Left ventricle myocardium inferior (tissue), 1 donor: ENCODE measurements at places on chromosomes 2 and 18. TPM values are rescaled to one million over a fixed set of nuclear protein-coding genes. Genes with fewer than 3 reads are reported as not detected.
A peak's percentile ranks its signal among the peaks of the same experiment; 100 is the strongest.

The CELF4 gene
- 0.60 TPM for total RNA-seq

The ST8SIA3 gene
- total RNA-seq = not detected

The DSG4 gene
- total RNA-seq = not detected

The LYPD6B gene
- total RNA-seq = not detected

DNA sequence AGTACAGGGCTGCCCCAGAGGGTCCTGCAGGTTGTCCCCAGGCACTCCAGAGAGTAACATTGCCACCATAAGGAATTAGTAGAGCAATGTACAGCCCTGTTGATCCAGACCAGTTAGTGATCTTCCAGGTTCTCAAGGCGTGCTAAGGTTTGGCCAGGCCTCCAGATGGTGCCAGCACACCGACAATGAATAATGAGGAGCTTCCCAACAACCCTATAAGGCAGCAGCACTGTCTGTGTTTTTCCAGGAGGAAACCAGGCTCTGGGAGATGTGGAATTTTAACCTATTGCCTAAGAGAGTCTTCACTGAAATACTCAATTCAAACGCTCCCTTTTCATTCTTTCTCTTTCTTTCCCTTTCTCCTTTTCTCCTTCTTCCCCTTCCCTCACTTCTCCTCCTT lies 122.1 kb downstream of the MGAT5 start:
- peaks cover 97% of the 10 kb centered on the region for H3K4me1 ChIP-seq
- DNase-seq = no peak
- peak overlapping the region; percentile 57 for H3K27ac ChIP-seq
- no peak overlapping the region for H3K4me3 ChIP-seq
- H3K36me3 ChIP-seq = no peaks in the 10 kb centered on the region

- no peaks in the 10 kb centered on the region for H3K27me3 ChIP-seq
- DNase-seq = no peak
- no peak overlapping the region for H3K27ac ChIP-seq
Measured at GRCh38 chr18:25985707-25986394, 104.6 kb downstream of the SS18 start.

GRCh38 chr2:12286347-12286746 lies 430.4 kb upstream of the TRIB2 start:
- H3K4me1 ChIP-seq = peaks cover 11% of the 10 kb centered on the region
- no peaks in the 10 kb centered on the region for H3K27me3 ChIP-seq
- DNase-seq = no peak
- no peak overlapping the region for H3K27ac ChIP-seq

GRCh38 chr18:79169958-79170555 lies 100.9 kb downstream of the ATP9B start:
- no peak overlapping the region for H3K4me3 ChIP-seq
- H3K27me3 ChIP-seq = no peaks in the 10 kb centered on the region
- peaks cover 20% of the 10 kb centered on the region for H3K36me3 ChIP-seq
- H3K4me1 ChIP-seq = peaks cover 23% of the 10 kb centered on the region

DNA sequence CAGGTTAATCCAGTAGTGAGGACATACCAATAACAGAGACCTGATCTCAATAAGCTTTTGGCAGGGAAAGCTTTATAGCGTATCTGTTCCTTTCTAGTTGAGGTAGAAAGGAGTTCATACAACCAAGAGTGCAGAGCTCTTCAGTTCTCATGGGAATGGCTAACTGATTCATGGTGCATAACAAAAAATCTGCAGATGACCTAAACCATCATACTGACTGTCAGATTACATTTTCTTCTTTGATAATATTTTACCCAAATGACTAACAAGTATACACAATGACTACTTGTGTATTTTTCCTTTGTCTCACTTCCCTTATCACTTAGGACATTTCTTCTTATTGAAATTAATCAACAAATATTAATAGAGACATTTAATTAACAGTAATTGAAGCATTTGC lies 140.0 kb upstream of the SERTAD2 start:
- no peak overlapping the region for H3K4me3 ChIP-seq
- DNase-seq = no peak
- no peak overlapping the region for H3K27ac ChIP-seq

DNA sequence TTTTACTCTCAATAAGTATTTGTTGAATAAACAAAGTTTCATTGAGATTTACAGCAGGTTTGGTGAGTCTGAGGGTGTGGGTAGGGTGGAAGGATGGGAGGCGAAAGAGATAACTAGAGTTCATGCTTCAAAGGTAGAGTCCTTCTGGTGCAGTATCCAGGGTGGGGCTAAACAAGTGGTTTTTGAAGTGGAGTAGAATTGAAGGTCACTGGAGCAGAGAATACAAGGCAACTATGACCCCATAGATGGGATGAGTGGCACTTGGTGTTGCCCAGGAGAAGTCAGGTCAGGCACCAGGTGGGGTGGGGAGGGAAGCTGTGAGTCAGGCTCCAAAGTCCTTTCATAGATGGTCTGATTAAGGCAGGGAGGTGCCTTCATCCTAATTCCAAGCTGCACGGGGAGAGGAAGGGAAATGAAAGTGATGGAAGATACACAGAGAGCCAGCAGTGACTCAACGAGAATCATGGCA lies 6.6 kb upstream of the CAB39 start:
- no peak overlapping the region for H3K27ac ChIP-seq
- H3K36me3 ChIP-seq = no peaks in the 10 kb centered on the region
- H3K4me1 ChIP-seq = no peaks in the 10 kb centered on the region

DNA sequence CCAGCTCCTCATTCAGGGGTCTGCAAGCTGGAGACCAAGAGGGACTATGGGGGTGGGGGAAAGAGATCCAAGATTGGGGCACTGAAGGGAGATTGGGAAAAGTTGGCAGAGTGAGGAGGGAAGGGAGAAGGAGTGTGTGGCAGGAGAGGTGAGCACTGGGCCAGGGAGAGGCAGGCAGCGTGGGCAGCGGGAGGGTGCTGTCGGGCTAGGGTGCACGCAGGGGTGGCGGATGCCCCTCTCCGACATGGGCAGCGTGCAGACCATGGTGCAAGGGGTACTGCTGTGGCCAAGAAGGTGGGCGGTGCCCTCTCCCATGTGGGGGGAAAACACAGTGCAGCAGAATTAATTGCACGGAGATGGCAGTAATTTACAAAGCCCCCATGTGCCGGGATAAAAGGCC lies 74.1 kb downstream of the CELF4 start:
- H3K27ac ChIP-seq = no peak overlapping the region
- no peaks in the 10 kb centered on the region for H3K4me1 ChIP-seq
- no peaks in the 10 kb centered on the region for H3K36me3 ChIP-seq

DNA sequence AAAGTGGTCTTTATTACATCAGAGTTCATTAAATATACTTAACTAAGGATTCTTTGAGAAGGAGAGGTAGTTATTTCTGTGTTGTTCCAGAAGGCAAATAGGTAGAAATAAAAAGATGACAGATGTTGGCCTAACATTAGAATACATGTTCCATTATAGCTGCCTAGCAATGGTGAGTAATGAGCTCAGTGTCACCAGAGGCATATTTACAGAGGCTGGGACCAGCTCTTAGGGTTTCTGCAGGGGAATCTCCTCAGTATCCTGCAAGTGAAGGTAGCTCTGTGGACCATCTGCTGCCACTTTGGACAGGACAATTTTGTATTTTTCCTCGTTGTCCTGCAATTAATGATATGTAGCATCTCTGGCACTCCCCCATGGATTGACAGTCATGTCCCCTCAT lies 416.0 kb downstream of the THSD7B start:
- no peak overlapping the region for H3K27ac ChIP-seq
- no peaks in the 10 kb centered on the region for H3K36me3 ChIP-seq
- H3K27me3 ChIP-seq = no peaks in the 10 kb centered on the region
- H3K4me3 ChIP-seq = no peak overlapping the region
- DNase-seq = no peak

DNA sequence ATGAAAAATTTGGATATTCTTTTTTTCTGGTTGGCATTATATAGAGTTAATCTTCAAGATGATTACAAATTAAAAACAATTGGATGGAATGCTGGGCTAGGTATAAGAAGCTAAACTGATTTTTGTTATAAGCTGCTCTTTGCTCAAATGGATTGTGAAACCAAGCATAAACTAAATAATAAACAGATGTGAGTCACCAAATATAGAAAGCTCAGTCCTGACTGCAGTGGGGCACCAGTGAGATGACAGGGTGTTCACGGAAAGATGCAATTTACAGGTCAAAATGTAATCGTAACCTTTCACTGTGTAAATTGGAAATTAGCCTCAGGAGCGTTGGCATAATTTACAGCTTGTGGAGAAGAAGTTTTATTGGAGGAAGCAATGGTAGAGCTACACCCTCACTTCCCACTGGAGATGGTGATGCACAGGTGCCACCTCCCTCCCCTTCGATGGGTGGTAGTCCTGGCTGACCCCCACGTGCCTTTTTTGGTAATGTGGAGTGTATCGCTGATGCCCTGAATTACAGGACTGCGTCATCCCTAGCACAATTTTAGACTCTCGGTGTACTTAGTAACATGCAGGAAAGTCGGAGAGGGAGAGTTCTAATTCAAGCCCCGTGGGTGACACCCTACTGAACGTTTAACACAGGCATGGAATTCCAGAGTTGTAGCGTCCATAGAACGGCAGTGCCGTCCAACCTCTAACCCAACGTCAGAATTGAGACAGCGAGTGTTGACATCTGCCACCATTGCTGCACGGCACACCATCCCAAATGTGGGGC lies 73.9 kb upstream of the NFATC1 start:
- H3K27me3 ChIP-seq = no peaks in the 10 kb centered on the region
- H3K4me3 ChIP-seq = no peak overlapping the region
- H3K4me1 ChIP-seq = no peaks in the 10 kb centered on the region
- H3K27ac ChIP-seq = no peak overlapping the region
- DNase-seq = no peak

GRCh38 chr2:151682459-151683003 lies 51.7 kb downstream of the NEB start:
- H3K27ac ChIP-seq = no peak overlapping the region
- H3K4me1 ChIP-seq = no peaks in the 10 kb centered on the region
- no peak overlapping the region for H3K4me3 ChIP-seq
- no peaks in the 10 kb centered on the region for H3K27me3 ChIP-seq

DNA sequence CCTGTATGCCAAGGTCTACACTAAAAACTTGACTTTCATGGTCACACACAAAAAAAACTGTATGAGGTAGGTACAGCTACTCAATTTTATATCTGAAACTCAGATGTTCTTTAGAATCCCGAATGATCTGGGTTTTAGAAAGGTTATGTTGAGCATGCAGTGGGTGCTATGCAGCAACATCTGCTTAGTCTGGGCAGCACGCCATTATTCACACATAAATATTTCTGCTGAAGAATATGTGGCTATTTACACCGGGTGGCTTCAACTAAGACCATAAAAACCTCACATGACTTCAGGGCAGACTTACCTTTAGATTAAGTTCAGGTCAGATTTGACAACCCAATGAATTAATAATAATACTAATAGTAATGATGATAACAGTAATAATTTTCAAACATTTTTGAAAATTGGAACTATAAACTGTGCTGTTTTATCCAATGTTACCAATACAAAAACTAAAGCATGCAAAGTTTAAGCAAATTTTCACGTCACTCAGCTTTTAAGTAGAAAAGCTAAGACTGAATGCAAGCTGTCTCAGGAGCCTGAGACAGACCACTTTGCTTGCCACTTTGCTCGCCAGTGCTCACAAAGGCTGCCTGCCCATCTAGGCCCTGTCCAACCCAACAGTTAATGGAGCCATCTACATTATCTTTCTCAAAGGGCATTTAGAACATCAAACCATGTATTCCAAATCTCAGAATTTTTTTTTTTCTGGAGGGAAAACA lies 292.0 kb downstream of the CNTNAP5 start:
- no peak overlapping the region for H3K27ac ChIP-seq
- H3K36me3 ChIP-seq = no peaks in the 10 kb centered on the region
- no peaks in the 10 kb centered on the region for H3K27me3 ChIP-seq
- no peak for DNase-seq
- no peak overlapping the region for H3K4me3 ChIP-seq

DNA sequence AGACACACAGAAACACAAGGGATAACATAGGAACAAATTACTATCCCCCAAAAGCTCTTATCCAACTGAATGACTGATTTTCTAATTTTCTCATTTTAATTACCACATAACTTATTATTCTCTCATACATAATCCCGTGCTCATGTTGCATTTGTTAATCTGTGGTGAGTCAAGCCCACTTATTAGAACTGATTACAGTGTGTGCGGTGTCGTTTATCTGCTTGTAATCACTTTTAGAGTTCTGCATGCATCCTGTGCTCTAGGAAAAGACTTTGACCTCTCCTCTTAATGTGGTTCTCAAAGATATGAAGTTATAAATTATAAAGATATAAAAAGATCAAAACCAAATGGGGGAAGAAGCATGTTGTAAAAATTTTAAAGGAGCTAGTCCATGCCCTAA lies 29.7 kb downstream of the CNDP1 start:
- DNase-seq = no peak
- H3K36me3 ChIP-seq = no peaks in the 10 kb centered on the region
- no peak overlapping the region for H3K27ac ChIP-seq

DNA sequence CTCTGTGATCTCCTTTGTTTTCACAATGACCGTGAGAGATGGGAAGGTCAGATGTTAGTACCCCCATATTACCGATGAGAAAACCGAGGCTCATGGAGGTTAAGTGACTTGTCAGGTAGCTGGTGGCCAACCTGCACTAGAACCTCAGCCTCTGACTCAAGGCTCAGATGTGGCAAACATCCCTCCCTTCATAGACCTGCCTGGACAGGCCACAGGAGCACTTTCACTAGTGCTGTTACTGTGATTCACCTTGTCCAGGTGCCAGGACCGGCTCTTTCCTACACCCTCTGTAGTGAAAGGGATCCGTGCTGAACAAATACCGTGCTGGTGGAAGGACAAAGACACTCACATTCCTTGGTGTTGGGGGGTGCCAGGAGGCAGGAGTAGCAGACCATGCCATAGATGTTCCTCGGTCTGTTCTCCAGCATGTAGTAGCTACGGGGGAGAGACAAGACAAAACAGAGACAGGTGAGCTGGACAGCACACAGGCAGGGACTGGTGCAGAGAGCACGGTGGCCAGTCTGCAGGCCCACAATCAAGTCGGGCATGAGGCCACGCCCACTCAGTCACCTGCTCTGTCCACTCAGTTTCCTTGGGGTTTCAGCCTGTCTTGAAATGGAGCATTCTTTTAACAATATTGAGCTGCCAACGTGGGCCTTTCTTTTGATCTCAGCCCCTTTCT lies 65.9 kb downstream of the EDAR start:
- no peak overlapping the region for H3K27ac ChIP-seq
- no peaks in the 10 kb centered on the region for H3K36me3 ChIP-seq
- DNase-seq = no peak
- H3K27me3 ChIP-seq = peaks cover 17% of the 10 kb centered on the region
- H3K4me1 ChIP-seq = peaks cover 8% of the 10 kb centered on the region

DNA sequence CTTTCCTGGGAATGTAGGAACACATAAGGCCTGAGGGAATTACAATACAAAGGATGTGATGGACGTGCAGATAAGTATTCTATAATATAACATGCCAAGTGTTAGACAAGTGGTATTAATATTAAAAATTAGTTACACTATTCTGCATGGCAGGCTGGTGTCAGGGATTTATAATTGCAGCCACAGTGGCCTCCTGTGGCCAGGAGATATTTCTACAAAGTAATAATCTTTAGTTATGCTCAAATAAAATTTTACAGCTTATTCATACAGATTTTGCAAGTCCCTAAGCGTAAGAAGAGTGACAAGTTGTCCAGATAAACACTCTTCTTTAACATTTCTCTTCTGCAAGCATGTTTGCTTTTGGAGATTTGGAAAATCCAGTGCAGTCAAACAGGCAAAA lies 90.4 kb upstream of the CBLN2 start:
- DNase-seq = no peak
- H3K36me3 ChIP-seq = no peaks in the 10 kb centered on the region
- no peak overlapping the region for H3K4me3 ChIP-seq
- H3K4me1 ChIP-seq = no peaks in the 10 kb centered on the region
- H3K27ac ChIP-seq = no peak overlapping the region
